H9 (cell line): ENCODE measurements at places on chromosomes 6 and 20.
A peak's percentile ranks its signal among the peaks of the same experiment; 100 is the strongest.

DNA sequence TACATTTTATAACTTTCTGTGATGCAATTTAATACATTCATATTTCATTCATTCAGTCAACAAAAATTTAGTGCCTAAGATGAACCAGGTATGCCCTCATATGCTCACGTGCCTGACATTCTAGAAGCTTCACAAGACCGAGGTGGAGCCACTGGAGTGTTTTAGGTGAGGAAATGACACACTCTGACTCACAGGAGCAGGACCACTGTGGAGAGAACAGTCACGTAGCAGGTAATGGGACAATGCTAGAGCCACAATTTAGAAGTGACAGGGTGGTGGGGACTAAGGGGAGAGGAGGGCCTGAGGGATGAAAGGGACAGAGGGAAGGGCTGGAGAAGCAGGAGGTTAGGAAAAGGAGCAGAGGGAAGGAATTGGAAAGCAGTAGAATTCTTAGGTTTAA lies 17.6 kb upstream of the HLA-A start:
- no peak for DNase-seq

GRCh38 chr6:15348528-15348927 lies 102.7 kb downstream of the JARID2 start:
- no peak for DNase-seq

DNA sequence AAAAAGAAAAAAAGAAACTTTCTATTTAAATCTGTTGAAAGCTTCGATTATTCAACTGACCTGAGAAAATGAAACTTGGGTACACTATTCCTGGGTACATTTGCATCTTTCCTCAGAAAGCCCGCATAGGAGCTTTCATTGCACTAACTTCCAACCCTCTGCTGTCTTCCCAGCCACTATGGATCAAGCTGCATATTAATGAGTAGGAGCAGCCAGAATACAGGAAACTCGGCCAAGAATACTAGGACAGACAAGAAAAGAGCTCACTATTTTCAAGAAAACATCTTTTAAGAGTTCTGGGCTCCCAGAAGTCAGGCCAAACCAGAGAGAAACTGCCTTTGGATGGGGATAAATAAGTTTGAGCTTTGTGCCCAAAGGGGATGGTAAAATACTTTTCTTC lies 135.0 kb upstream of the CCDC28A start:
- DNase-seq: no peak

DNA sequence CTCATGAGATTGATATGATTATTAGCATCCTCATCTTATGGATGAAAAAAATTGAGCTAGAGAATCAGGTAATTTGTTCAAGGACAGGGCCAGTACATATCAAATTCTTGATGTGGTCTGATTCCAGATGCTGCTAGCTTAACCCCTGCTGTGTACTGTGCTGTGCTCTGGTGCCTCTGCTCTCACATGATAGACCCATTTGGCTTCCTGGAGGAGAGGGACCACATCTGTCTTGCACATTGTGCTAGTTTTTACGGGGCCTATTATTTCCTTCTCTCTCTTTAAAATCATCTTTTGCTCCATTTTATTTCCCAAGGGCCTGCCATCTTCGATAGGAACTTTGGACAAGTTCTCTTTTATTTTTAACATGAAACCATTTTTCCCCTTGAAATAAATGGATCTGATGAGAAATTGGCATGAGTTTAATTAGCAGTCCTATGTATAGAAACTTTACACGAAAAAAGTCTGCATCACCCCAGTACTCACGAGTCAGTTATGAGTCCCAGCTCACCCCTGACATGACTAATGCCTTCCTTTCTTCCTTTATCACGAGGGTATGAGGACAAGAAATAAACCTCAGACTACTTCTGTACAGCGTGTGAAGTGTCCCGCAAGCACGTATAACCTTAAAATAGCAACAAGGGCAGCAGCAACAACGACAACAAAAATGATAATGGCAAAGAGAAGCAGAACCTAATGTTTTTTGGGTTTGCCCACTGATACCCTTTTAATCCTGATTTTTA lies 26.5 kb downstream of the CD109 start:
- DNase-seq: no peak

DNA sequence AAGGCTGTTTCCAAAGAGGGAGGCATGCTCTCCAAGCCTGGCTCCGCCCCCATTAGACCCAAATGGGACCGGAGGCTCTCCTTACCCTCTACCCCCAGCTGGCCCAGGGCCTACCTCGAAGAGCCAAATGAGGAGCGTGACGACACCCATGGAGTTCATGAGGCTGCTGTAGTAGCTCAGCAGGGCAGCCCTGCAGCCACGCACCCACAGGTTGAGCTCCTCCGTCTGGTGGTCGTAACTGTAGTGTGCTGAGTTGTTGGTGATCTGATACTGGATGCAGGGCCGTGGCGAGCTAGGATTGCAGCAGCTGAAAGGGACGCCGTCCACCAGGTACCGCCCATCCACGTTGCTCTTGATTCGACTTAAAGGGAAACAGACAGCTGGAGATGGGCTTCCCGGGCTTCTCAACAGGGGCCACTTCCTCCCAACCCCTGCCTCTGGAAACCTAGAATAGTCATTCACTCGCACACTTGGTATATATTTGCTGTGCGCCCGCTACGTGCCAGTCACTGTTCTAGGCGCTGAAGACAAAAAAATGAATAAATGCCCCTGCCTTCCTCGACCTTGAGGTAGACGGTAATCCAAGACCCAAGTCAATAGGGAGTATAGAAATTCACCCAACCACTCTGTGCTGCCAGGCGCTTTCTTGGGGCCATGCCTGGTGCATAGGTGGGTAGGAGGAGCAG lies 18.0 kb downstream of the PRPH2 start:
- DNase-seq: peak; percentile 71

DNA sequence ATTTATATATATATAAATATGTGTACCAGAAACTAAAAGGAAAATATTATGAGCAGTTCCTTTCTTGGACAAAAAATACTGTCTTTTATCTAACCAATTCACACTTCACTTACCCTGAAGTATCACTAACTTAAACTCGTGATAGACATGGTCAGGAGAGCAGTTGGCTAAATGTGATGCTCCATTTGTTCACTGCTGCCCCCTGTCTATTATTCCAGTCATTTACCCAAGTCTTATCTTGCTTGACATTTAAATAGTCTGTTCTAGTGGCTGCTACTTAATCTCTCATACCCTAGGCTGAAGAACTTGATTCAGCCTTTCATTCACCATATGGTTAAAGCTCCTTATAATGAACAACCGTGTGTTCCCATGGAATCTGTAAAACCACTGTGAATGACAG lies 789.6 kb upstream of the EYS start:
- no peak for DNase-seq

GRCh38 chr6:46290421-46291274 lies 119.9 kb upstream of the ENPP5 start:
- no peak for DNase-seq

GRCh38 chr6:151379933-151380847 lies 11.2 kb downstream of the ZBTB2 start:
- DNase-seq: no peak

GRCh38 chr20:64159711-64160110 lies 4.5 kb upstream of the MYT1 start:
- no peak for DNase-seq

GRCh38 chr20:17298171-17298570 lies 71.3 kb downstream of the PCSK2 start:
- no peak for DNase-seq

DNA sequence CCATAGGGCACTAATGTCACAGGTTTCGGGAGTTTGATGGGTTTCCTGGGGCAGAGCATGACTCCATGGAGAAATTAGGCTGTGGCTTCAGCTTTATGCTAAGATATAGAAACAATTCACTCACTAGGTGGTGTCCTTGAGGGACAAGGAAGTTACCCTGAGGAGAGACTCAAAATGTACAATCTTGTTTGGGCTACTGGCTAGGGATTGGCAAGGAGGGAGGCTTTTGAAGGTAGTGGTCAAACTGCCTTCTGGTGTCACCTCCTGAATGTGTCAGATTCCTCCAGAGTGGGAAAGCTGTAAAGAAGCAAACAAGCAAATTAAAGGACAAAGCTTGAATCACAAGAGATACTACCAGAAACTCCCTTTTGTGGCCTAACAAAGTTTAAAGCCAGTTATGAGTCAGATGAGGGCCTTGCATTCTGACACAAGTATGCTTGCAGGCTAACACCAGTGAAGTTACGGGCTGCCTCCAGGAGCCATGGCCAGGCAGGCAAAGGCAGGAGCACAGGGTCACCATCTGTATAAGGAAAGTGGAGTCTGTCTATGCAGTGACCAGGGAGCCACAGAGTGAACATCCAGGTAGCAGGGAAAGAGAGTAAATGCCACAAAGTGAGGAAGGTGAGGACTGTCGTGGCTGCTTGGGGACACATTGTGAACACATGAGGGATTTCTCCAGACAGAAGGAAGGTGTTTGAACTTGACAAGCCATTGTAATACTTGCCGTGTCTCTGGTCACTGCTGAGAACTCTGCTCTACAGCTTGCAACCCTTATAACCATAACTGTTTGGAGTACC lies 107.7 kb upstream of the DTNBP1 start:
- DNase-seq: no peak

GRCh38 chr6:37990762-37991525 lies 171.4 kb downstream of the ZFAND3 start:
- no peak for DNase-seq

GRCh38 chr6:157513004-157513603 lies 132.1 kb downstream of the ZDHHC14 start:
- DNase-seq: no peak

DNA sequence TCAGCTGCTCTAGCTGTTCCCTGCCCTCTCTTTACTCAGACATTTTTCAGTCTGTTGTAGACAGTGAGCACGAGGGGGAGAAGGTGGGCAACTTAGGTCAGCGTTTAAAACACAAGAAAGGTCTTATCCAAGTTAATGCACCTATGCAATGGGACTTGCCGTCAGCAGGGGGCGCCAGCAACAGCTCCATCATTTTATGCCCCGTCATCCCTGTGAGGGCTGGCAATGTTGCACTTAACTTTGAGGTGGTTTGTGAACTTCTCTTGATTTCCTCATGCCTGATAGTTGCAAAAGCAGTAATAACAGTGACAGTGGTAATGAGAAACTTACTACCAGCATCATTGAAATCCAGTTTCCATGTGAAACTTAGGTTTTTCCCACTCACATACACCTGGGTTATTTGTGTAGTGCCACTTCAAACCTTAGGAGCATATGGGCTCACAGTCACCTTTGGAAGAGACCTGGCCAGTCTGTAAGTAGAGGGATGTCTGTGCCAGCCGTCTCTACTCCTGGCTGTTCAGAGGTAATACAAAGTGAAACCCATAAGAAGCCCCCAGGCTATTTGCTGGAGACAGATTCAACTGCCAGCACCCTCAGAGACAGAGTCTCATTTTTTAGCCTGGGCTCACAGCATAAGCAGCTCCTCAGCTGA lies 44.9 kb upstream of the ID1 start:
- DNase-seq: peak; percentile 82

DNA sequence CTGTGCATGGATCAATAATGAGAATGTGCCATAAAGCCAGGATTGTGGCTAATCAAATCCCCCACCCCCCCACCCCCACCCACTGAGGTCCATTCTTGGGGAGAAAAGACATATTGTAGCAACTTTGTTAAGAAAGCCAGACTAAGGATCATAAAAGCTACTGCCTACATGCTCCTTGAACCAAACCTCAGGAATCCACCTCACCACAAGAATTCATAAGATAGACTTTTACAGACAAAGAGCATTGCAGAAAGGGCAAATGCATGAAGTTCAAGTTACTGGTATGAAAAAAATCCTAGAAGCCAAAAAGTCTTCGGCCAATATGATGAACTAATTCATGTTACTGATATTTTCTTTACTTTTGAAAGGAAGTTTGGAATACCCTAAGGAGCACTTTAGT lies 187.9 kb upstream of the ARID1B start:
- no peak for DNase-seq

DNA sequence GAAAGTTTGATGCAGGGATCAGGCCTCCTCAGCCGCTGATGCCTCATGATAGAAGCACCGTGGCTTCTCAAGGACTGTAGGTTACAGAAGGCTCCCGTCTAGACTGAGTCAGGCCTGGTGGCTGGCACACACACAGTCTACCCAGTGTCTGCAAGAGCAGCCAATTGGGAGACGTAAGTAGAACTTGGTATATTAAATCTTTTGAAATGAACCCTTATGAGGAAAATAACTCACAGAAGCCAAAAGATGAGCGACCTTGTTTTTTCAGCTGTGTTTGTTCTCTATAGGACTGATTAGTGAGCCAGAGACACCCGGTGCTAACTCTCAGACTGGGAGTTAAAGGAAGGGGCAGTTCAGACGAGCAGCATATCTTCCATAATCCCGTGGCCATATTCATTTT lies 5.9 kb upstream of the PDE10A start:
- no peak for DNase-seq
